ENCODE measurements at places on chromosomes 3 and 15.
A peak's percentile ranks its signal among the peaks of the same experiment; 100 is the strongest.

- H3K4me3 ChIP-seq, result no peak overlapping the region
- H3K27ac ChIP-seq, result no peak overlapping the region
- DNase-seq, result no peak
- H3K36me3 ChIP-seq, result no peaks in the 10 kb centered on the region
These were observed 49.8 kb downstream of the LDHAL6B start for GRCh38 chr15:59256482-59256881.

GRCh38 chr3:159513867-159514380 lies 474.7 kb upstream of the IL12A start:
- H3K4me1 ChIP-seq, result no peaks in the 10 kb centered on the region
- no peaks in the 10 kb centered on the region for H3K36me3 ChIP-seq
- no peak for DNase-seq
- H3K4me3 ChIP-seq, result no peak overlapping the region
- H3K27me3 ChIP-seq, result no peaks in the 10 kb centered on the region

DNA sequence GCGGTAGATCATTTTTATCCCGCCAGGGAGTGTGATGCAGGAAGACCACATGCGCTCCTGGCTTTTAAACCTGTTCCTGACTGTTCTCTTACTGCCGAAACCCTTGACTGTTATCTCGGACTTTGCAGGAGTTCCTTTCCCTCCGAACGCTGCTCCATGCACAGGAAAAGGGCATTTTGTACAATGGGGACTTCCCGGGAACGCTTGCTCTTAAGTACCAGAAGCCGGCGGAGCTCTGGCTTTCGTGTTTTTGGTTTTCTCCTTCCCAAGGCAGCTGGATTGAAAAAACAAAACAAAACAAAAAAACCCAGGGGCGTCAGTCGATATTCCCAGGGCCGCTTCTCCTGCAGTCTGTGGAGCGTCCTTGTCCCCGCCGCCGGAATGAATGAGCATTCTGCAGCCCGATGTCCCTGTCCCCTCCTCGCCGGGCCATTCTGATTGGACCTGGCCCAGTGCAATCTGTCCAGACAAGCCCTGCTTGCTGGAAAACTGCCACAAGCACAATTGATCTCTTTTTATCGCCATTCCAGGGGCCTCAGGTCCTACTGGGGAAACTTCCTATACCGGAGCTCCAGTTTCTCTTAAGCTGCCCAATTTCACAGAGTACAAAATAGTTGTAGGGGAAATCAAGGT lies 44.8 kb downstream of the SLC6A1 start:
- no peaks in the 10 kb centered on the region for H3K4me1 ChIP-seq
- DNase-seq, result peak; percentile 6
- H3K27ac ChIP-seq, result no peak overlapping the region
- H3K4me3 ChIP-seq, result no peak overlapping the region
- H3K27me3 ChIP-seq, result peaks cover 53% of the 10 kb centered on the region

DNA sequence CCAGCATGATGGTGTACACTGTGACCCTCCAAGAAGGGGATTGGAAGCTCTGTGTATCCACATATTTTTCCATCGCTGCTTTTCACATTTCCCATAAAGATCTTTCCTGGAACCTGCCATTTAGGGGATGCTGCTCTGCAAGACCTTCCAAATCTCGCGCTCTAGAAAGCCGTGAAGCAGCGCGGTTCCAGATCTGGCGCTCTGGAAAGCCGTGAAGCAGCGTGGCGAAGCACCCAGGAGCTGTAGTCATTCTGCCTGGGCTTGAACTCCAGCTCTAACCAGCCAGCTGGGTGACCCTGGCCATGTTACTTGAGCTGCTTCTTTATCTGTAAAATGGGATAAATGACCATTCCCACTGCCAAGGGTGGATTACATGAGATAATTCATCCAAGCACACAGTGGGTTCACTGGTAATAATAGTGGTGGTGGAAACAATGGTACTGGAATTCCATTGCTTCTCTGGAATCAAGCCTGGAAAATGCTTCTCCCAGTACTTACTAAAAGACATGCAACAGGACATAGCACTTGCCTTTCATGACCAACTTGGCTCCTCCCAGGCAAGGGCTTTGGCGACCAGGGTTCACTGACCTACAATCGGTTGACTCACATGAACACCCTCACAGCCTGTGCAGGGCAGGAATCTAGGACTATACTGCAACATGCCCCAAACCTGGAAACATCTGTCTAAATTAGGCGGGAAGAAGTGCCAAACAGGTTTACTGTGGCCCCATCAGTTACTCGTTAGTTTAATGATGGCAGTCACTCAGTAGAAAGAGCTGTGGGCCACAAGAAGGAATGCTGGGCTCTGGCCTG lies 70.7 kb downstream of the XXYLT1 start:
- H3K4me3 ChIP-seq, result no peak overlapping the region
- H3K36me3 ChIP-seq, result peaks cover under 1% of the 10 kb centered on the region
- H3K4me1 ChIP-seq, result peaks cover 34% of the 10 kb centered on the region
- no peaks in the 10 kb centered on the region for H3K27me3 ChIP-seq

- H3K4me1 ChIP-seq, result no peaks in the 10 kb centered on the region
- H3K36me3 ChIP-seq, result no peaks in the 10 kb centered on the region
- H3K27ac ChIP-seq, result no peak overlapping the region
- DNase-seq, result no peak
- H3K4me3 ChIP-seq, result no peak overlapping the region
- peaks cover 17% of the 10 kb centered on the region for H3K27me3 ChIP-seq
These were observed 86.1 kb downstream of the CGNL1 start for GRCh38 chr15:57462381-57462780.

DNA sequence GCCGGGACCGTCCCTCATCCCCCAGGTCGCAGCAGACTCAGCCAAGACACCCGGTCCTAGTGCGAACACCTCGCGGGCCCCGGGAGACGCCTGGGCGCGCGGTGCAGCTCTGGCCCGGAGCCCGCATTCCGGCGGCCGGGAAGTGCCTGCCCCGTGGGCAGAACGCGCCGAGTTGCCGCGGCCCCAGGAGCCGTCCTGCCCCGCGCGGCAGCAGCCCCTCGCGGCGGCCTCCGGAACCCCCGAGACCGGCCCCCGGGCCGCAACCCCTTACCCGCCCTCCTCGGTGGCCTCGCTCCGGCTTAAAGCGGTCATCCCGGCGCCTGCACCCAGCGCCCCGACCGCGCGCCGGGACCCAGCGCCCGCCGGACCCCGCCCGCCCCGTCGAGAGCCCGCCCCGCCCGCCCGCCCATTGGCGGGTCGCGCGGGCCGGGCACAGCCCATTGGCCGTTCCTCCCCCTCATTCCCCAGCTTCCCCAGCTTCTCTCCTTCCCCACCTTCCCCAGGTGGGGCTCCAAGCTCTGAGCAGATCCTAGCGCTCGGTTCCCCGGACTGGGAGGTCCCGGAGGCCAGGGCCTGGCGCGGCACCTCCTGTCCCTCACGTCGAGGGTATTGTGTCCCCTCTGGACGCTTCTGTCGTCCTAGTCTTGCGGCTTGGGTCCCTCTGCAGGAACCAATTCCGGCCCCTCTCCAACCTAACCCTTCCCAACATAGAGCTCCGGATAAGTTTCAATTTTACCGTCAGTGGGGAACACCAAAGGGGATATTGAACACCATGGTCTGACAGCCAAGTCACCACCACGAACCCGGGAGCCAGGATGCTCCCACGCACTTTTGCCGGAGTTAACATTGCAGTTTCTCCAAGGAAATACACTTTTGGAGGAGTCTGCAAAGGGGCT lies at the start of gene GRAMD2A:
Gene GRAMD2A (minus strand): TSS at position 328 of the 896 bp plus-strand sequence.
- H3K27ac ChIP-seq, result peak within 1 kb of the TSS; percentile 79
- peak within 1 kb of the TSS; percentile 56 for H3K4me3 ChIP-seq
- H3K4me1 ChIP-seq, result peaks cover 19% of the 10 kb centered on the region
- peaks cover 25% of the 10 kb centered on the region for H3K27me3 ChIP-seq

GRCh38 chr3:149954812-149955211 lies 15.9 kb downstream of the PFN2 start:
- peaks cover 4% of the 10 kb centered on the region for H3K36me3 ChIP-seq
- no peak for DNase-seq
- H3K27ac ChIP-seq, result no peak overlapping the region
- H3K4me1 ChIP-seq, result peaks cover 22% of the 10 kb centered on the region
- no peaks in the 10 kb centered on the region for H3K27me3 ChIP-seq
- H3K4me3 ChIP-seq, result no peak overlapping the region

- H3K27me3 ChIP-seq, result no peaks in the 10 kb centered on the region
- H3K4me3 ChIP-seq, result no peak overlapping the region
- no peaks in the 10 kb centered on the region for H3K4me1 ChIP-seq
- no peak for DNase-seq
- H3K27ac ChIP-seq, result no peak overlapping the region
These were observed 253.8 kb upstream of the RARB start for GRCh38 chr3:25174251-25174650.

DNA sequence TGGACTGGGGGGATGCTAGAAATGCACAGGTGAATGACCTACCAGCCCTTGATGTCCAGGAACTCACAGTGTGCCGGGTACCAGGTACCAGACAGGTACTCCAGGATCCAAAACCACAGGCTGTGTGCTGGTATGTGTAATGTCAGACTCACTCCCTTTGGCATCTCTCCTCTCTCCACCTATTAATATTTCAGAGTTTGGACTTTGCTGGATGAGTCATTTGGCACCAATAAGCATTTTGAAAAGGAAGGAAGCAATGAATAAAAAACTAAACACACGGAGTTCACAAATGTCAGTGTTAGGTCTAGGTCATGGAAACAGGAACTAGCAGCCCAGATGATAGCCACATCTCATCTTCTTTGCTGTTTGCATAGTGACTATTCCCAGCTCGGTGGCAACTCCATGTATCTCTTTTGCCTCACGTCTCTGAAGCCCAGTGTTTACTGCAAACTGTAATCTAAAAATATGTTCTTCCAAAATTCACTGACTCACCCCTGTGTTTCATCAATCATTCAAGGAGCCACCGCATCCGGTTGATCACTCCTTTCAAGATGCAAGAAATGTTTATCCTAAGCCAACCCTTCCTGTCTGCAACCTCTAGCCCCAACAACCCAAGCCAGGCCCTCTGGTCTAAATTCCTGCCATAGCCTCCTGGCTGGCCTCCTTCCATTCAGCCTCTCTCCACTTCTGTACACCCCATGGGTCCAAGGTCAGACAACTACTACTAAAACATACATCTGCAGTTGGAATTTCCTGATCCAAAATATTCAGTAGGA lies 8.4 kb downstream of the ITGB5 start:
- no peak for DNase-seq
- peaks cover 28% of the 10 kb centered on the region for H3K27me3 ChIP-seq
- H3K36me3 ChIP-seq, result no peaks in the 10 kb centered on the region

GRCh38 chr3:79973482-79973881 lies 205.7 kb upstream of the ROBO1 start:
- no peak overlapping the region for H3K4me3 ChIP-seq
- DNase-seq, result no peak
- no peaks in the 10 kb centered on the region for H3K4me1 ChIP-seq
- no peaks in the 10 kb centered on the region for H3K36me3 ChIP-seq

DNA sequence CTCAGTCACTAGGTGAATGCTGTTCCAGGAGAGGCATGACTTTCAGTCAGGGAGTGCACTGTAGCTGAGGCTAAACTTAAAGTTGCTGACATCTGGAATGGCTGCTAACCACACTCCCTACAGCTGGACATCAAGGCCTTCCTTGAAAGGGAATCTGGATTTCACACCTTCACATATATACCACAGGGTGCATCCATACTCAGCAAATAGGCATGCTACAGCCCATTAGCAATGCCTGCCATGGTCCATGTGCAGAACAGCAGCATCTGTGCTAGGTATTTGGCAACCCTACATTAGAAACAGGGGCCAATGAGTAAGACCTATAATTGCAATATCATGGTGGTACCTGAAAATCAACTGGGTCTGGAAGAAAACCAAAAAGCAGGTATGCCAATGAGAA lies 74.8 kb downstream of the SNTN start:
- H3K36me3 ChIP-seq, result no peaks in the 10 kb centered on the region
- peaks cover 11% of the 10 kb centered on the region for H3K27me3 ChIP-seq
- H3K4me3 ChIP-seq, result no peak overlapping the region

DNA sequence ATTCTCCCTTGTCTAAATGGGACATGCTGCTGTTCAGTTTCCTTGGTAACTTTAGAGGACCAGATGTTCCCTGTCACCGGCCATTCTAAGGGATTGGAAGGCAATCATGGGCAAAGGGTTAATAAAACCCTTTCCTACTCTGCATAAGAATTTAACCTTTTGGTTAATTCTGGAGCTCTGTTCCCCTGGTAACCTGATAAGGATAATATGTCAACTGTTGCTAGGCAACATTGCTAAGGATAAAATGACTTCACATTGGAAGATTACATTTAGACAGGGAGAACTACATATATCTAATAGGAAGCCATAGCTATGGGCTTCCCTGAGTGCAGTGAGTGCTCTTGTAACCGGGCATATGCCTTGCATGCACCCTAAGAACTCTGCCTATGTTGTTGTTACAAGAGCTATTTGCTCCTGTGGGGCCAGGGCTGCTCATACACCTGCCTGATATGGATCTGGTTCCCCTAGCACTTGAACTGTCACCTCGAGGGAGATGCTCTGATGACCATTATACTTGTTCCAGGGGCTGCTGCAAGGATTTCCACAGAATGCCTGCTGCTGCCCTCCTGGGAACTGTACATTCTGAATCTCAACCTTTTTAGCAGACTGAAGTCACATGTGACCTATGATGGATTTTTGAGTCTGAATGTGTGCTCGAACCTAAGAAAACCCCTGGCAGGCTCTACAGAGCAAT lies 326.3 kb upstream of the PDZRN3 start:
- no peaks in the 10 kb centered on the region for H3K27me3 ChIP-seq
- no peaks in the 10 kb centered on the region for H3K4me1 ChIP-seq
- DNase-seq, result no peak
- no peaks in the 10 kb centered on the region for H3K36me3 ChIP-seq

GRCh38 chr3:113183748-113184661 lies 27.4 kb upstream of the BOC start:
- no peak overlapping the region for H3K4me3 ChIP-seq
- H3K4me1 ChIP-seq, result no peaks in the 10 kb centered on the region
- peaks cover 3% of the 10 kb centered on the region for H3K27me3 ChIP-seq
- no peaks in the 10 kb centered on the region for H3K36me3 ChIP-seq

DNA sequence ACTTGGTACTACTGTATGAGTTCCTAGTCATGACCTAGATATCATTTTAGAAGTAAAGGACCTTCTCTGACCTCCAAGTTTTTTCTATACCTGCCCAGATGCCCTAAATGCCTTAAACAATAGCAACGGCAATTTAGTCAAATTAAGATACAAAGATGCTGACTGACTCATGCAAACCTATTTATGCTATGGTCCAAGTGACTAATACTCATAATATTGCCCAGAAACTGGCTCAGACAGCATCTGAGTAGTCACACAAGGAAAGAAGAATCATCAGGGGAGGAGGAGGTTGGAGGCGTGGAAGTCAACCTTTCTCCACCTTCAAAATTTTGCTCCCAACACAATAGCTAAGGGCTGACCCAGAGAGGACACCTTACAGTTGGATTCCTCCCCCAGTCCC lies 6.8 kb downstream of the FYCO1 start:
- H3K4me3 ChIP-seq, result no peak overlapping the region
- H3K27ac ChIP-seq, result no peak overlapping the region
- H3K27me3 ChIP-seq, result no peaks in the 10 kb centered on the region

- no peaks in the 10 kb centered on the region for H3K27me3 ChIP-seq
- no peak overlapping the region for H3K4me3 ChIP-seq
- peaks cover 3% of the 10 kb centered on the region for H3K36me3 ChIP-seq
- H3K4me1 ChIP-seq, result peaks cover 21% of the 10 kb centered on the region
These were observed 113.8 kb upstream of the TGFBR2 start for GRCh38 chr3:30492322-30493192.

Data from activated T-cell treated with anti-CD3 and anti-CD28 coated beads, Interleukin-2, amount 50 U/mL, for 24 hours (primary cell).